AG08395 (cell line): ENCODE measurements at places on chromosomes 12 and 14.

GRCh38 chr14:32709027-32709426 is 229.7 kb upstream of the NPAS3 start:
- DNase-seq, result peak; percentile 82

- no peak for DNase-seq
Observed at GRCh38 chr14:68493152-68493911, 299.5 kb downstream of the ZFP36L1 start.

DNA sequence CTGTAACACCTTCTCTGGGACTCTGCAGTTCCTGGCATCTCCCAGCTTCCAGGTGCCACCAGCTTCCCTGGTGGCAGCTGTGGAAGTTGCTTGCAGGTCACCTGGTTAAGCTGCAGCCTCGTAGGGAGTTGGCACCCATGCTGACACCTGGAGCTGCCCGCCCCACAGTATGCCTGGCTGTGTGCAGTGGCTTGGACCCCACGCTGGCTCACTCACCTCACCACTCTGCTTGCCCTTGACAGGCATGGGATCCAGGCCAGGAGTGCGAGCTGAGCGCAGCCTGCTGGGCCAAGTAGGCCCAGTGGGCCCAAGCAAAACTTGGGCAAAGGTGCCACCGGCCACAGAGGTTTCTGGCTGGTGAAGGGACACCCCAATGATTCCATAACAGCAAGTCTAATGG is 48.5 kb downstream of the EGLN3 start:
- DNase-seq, result no peak

GRCh38 chr12:48651681-48652080 is 30.4 kb downstream of the KANSL2 start:
- DNase-seq, result no peak

DNA sequence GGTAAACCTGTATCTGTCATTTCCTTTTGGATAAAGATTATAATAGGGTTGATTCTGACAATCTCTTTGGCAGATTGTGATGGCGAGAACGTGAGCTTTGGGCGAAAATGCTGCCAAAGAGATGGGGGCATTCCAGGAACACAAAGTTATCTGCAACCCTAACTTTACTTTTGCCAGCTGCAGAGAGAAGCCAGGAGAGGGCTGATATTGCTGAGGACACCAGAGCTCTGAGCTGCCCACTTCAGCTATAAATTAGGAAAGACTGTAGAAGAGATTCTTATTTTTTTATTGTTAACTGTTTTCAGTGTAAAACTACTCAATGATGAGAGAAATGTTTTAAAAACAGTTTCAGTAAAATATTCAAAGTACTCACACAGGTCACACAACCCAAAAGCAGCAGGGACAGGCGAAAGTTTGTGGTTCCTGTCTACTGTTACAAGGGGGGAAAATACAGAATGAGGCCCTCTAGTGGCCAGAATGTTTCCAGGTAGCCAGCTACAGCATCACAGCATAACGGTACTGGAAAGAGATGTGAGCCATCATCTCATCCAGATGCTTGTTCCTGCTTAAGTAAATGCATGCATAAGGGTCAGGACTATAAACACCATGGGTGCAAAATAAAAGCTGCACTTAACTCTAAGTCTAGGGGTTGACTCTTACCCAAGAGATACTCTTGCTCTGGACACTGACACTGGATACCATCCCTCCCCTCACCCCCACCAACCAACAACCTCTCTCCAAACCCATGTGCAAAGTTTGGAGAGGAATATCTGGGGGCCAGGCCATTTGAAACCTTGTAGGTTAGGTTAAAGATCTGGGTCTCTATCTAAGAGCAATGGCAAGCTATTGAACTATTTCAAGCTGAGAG is 498.4 kb downstream of the RMST start:
- DNase-seq, result no peak

DNA sequence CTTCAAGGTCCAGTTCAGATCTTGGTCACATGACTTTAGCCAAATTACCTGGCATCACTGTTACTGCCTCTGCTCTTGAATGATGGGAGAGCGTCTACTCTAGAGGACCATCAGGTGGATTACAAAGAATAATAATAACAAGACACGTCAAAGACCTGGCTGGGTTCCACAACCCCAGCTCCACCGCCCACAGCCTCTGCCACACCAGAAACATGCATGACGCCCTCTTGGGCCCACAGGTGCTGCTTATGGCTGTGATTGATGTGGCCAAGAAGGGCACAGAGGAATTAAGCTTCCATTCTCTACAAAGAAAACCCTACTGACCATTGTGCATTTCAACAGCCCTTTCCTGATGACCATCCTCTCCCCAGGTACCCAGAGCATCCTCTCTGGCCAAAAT is 18.2 kb downstream of the SERPINA3 start:
- DNase-seq, result no peak

- DNase-seq, result no peak
Observed at GRCh38 chr14:91238661-91239060, 5.8 kb downstream of the GPR68 start.

DNA sequence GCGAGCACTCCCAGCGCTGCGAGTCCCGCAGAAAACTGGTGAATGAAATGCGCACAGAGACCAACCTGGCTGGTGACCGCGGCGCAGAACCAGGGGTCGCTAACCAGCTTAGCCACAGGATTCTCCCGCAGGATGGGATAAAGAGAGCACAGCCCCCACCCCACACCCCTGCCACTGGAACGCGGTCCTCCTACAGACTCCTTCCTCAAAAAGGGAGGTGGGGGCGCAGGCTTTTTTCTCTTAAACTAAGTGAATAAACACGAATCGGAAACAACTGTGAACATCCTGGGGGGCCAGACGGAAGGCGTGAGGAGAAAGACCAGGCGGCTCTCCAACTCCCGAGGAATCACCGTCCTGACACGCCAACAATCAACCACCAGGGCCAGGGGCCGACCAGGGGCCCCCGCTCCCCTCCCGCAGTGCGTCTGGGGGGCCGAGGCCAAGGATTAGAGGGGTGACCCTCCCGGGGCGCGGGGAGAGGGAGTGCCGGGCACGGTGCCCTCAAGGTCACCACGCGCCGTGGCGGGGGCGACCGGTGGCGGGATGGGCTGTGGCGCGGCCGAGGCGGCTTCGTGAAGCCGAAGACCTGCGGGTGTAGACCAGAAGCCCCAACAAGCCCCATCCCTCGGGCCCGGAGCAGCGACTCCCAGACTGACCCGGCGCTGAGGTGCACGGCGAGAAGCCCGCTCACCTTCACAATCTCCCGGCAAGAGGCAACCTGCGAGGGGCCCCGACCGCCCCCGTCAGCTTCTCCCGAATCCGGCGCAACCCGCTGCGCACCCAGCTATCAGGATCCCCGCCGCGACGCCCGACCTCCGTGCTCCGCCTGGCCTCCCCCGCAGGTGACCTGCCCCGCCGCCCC is 704 bp downstream of the ATP2B1 start:
- peak; percentile 17 for DNase-seq

GRCh38 chr14:61484826-61485584 is 163.6 kb downstream of the PRKCH start:
- no peak for DNase-seq

GRCh38 chr12:18071336-18071735 is 18.7 kb downstream of the RERGL start:
- no peak for DNase-seq

DNA sequence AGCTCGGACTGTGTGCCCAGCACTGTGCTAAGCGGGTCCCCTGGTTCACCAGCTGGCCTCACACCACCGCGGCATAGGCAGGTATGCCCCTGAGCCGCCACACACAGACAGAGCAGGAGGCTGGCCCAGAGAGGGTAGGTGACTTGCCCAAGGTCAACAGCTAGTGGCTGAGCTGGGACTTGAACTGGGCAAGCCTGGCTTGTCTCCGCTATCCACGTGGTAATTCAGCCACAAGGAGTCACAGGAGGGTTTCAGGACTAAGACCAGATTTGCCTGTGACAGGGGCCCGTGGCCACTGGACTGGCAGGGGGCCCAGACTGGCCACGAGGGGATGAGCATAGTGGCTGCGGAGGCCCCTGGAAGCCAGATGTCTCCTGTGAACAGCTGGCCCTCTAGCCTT is 47.7 kb downstream of the NCOR2 start:
- DNase-seq, result no peak

GRCh38 chr12:110547090-110547489 is 36.0 kb downstream of the PPTC7 start:
- DNase-seq, result no peak

- DNase-seq, result no peak
Observed at GRCh38 chr12:127899971-127900370, 367.0 kb upstream of the TMEM132C start.

- DNase-seq, result peak; percentile 6
Observed at GRCh38 chr12:70367258-70368141, 1.4 kb downstream of the KCNMB4 start.

DNA sequence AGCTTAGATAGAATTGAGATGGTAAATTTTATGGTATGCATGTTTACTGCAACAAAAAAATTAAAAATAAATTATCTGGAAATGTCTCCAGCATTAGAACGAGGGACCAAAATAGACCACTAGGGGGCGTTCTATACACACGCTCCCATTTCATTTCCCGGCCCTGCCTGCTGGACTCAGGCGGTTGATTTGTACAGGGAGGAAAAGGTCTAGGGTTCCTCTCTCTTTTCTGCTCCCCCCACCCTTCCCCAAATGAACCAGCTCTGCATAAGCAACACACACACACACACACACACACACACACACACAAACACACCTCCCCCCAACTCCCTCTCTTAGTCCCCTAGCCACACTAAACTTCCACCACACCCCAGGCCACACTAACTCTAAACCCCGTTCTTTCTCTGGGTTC is 7.8 kb upstream of the DTX1 start:
- DNase-seq, result peak; percentile 87

GRCh38 chr14:99571303-99571986 is 32.6 kb downstream of the CCDC85C start:
- DNase-seq, result no peak

DNA sequence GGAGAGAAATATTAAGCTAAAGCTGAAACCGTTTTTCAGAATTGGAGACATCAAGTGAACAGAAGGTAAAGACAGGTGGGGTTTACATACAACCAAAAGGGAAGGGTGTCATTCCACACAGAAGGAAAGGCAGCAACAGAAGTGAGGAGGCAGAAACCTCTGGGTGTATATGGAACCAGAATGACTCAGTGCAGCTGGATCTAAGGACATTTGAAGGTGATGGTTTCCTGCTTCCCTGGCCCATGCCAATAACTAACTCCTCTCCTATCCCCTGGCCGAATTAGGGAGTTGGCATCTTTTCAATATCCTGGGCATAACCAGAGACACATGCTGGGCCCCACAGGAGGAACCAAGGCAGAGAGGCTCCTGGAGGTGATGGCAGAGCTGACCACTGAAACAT is 8.4 kb downstream of the NCKAP5L start:
- no peak for DNase-seq

DNA sequence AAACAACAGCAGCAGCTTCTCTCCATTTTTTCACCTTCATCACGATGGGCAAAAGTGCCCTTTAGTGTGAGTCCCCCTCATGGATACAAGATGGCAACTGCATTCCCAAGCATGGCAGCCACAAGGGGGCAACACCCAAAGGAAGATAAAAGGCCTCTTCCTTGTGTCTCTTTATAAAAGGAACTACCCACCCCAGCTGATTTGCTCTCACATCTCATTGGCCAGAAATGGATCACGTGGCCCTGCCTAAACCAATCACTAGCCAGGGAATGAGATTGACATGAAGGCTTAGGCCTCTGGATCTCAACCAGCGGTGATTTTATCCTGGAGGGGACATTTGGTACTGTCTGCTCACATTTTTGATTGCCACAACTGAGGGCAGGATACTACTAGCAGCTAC is 21.9 kb upstream of the IFT81 start:
- DNase-seq, result peak; percentile 44

GRCh38 chr14:32224737-32225377 is 21.8 kb upstream of the RNU6-8 start:
- peak; percentile 68 for DNase-seq

GRCh38 chr14:21202463-21203358 is 46.8 kb upstream of the OR5AU1 start:
- DNase-seq, result no peak

GRCh38 chr12:51953864-51954263 is 2.4 kb downstream of the ACVR1B start:
- no peak for DNase-seq

DNA sequence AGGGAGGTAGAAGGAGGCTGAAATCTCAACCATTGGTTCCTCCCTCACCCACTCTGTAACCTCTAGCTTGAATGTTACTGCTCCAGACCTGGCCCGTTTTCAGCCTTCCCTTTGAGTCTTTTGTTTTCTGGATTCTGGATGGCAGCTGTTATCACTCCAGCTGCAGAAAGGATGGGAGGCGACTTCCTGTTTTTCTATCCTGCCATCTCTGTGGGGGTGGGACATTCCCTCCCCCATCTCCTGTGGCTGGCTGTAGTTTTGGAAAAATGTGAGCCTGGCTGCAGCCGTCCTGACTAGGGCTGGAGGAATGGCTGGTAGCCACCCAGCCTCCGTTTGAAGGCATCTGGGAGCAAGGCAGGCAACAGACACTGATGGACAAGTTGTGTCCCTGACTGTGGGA is 2.9 kb upstream of the PPFIBP1 start:
- DNase-seq, result peak; percentile 68

DNA sequence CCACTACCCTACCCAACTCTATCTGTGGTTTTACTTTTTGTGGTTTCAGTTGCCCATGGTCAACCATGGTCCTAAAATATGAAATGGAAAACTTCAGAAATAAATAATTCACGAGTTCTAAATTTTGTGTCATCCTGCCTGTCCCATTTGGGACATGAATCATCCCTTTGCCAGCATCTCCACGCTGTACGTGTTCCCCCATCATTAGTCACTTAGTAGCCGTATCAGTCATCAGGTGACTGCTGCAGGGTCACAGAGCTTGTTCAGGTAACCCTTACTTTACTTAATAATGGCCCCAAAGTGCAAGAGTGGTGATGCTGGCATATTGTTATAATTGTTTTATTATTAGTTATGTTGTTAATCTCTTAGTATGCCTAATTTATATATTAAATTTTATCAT is 209.9 kb downstream of the ITPR2 start:
- DNase-seq, result no peak

DNA sequence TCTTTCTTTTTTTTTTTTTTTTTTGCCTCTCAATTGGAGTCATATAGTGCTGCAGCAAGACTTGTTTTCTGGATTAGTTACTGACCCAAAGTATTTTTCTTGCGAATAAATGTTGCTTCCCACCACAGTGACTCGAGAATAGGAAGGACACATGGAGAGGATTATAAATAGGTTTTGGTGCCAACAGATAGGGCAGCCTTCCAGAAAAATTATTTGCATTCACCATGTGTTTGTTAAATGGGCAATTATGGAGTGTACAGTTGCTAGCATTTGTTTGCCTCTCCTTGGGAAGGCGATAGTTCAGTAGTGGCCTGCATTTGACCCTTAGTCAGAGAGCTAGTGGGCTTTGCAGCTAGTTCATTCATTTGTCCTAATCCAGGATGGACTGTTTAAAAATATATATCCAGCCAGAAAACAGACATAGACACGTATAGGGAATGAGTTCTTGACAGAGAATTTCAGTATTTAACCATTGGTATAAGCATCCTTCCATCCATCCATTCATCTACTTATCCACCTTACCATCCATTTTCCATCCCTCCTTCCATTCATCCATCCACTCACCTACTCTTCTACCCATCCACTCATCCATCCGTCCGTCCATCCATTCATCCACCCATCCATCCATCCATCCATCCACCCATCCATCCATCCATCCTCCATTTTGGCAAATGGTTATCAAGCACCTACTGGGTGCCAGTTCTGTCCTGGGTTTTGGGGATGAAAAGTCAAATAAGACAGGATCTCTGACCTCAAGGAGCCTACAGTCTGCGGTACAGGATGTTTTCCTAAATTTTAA is 67.5 kb downstream of the CHST11 start:
- DNase-seq, result peak; percentile 38
